Stimulated activated CD8-positive, alpha-beta memory T cell treated with anti-CD3 and anti-CD28 coated beads, Interleukin-12 subunit alpha, Interleukin-12 subunit beta, amount 100 ng/mL, for 4 hours (primary cell): ENCODE measurements at places on chromosomes 4 and X.

DNA sequence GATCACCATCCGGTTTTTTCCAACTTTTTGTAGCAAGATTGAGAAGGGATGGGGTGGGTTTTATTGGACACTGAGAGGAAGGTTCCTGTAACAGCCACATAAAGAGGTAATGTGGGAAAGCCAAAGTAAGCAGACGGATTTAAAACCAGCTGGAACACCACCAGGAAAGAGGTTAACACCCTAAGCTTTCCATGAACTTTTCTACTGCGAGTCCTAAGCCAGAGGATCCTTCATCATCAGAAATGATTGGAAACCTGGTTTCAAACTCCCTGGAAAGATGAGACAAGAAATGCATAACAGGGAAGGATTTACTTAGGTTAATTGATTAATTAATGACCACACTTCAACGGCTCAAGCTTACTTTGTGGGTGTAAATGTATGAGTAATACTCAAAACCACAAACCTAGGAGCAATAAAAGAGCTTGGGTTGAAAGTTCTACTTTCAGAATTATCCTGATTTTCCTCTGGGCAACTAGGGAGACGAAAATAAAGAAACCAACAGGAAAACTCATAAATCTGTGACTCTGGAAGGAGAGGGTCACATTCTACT, 91.5 kb downstream of the COX18 start:
- no peak for DNase-seq

DNA sequence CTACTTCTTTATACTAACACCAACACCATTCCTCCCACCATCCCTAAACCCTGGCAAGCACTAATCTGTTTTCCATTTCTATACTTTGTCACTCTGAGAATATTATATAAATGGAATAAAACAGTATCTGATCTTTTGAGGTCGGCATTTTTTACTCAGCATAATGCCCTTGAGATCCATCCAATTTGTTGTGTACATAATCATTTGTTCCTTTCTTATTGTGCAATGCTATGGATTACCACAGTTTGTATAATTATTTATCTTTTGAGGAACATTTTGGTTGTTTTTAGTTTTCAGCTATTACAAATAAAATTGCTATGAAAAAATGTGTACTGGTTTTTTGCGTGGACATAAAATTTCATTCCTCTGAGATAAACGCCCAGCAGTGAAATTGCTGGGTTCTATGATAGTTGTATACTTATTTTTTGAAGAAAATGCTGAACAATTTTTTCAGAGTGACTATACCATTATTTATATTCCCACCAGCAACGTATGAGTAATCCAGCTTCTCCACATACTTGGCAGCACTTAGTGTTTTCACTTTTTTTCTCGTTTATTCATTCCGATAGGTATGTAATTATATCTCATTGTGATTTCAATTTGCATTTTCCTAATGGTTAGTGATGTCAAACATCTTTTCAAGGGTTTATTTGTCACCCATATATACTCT, 154.3 kb upstream of the DCAF8L1 start:
- no peak for DNase-seq

- no peak for DNase-seq
These were observed 270.2 kb upstream of the TAPT1 start for GRCh38 chr4:16496501-16496900.

GRCh38 chrX:71637253-71637618, 18.9 kb upstream of the CXCR3 start:
- no peak for DNase-seq

DNA sequence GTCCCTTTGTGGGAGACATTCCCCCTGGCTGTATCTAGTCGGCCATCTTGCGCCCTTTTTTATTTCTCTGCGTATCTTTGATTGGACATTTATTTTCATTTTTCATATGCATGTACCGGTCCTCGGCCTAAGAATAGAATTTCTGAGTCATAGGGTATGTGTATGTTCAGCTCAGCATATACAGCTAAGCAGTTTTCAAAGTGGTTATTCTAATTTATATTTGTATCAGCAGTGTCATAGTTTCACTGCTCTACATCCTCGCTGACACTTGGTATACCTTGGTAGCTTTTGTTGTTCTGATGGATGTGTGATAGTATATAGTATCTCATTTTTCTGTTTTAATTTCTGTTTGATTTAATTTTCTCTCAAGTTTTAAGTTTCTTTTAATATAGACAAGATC, 38.7 kb downstream of the BEX3 start:
- no peak for DNase-seq

DNA sequence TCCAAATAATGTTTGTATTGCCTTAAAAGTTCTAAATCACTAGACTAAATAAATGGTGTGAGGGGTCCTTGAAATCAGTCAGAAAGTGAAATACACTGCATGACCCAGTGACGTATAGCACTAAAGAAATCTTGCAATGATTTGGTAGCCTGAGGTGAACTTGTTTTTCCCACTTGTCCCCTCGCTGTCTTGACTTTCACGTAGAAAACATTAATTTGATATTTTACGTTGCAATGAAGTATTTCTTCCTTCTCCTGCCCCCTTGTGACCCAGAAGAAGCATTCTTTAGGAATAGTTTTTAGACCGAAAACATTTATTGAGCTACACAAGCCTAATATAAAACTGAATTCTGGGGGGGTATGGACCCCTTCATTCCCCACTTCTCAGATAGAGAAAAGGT, 3.7 kb downstream of the KLB start:
- no peak for DNase-seq

DNA sequence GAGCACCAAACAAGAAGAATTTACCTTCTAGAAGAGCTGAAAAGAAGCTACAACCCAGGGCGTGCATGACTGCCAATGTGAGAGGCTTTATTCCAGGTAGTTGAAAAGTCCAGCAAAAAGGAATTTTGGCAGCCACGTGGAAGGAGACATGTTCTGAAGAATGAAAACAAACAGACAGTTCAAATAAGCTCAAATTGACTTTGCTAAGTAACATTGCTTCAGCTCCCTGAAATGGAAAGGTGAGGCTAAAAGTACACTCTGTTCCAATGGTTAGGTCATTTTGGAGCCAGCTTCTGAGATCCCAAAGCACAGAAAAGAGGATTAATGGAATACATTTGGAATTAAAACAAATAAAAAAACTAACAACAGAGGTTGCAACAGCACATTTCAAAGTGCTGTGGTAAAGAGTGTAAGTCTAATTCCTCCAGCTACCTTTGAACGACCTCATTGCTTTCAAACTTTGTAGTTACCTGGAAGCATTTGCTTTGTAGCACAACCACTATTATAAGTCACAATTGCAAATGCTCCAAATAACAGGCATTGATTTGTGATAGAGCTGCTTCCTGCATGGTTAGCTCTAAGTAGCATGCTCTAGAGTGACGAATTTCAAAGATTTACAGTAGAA, 405.3 kb upstream of the EDA2R start:
- no peak for DNase-seq

DNA sequence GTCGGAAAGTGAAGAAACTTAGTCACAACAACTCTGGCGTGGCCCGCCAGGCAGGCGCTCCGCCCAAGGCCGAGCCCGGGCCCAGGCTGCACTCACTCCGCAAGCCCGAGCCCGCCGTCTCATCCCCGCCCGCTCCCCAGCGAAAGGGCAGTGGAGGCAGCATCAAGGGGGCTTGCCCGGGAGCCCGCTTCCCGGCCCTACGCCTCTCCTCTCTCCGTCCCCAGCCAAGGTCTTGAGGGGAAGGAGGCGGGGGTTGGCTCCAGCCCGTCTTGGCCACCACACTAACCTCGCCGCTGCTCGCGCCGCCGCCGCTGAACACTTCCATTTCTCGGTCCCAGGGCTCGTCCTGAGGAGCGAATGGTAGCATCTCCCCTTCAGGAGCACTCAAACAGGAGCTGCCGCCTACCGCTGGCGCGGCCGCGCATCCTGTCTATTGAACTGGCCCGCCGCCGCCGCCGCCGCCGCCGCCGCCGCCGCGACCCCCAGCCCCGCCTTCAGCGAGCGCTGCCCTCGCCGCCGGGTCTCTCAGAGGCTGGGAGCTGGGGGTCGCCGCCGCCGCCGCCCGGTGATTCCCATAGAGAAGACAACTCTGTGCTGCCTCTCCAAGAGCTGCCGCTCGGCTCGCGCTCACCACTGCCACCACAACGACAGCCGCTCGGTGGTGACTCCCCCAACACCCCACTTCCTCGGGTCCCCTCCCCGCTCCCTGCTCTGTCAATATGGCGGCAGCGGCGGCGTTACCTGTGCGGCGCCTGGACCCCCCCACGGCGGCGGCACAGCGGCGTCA, at the start of gene RPS6KA6:
TSS of gene RPS6KA6 (minus strand) at position 667 of the 787 bp plus-strand sequence. CDS start at position 367, 300 bp downstream.
- peak; percentile 1 for DNase-seq

DNA sequence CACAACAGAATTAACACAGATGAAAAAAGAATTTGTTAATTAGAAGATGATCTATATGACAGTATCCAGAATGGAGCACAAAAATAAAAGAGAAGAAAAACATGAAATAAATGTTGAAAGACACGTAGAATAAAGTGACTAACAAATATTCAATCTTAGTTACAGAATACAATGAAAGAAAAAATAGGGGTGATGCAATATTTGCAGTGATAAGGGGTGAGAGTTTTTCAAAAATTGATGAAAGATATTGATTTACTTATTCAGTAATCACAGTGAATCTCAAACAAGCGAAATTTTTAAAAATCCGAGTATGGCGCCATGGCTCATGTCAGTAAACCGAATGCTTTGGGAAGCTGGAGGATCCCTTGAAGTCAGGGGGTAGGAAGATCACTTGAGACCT, 20.2 kb upstream of the RAB28 start:
- no peak for DNase-seq

DNA sequence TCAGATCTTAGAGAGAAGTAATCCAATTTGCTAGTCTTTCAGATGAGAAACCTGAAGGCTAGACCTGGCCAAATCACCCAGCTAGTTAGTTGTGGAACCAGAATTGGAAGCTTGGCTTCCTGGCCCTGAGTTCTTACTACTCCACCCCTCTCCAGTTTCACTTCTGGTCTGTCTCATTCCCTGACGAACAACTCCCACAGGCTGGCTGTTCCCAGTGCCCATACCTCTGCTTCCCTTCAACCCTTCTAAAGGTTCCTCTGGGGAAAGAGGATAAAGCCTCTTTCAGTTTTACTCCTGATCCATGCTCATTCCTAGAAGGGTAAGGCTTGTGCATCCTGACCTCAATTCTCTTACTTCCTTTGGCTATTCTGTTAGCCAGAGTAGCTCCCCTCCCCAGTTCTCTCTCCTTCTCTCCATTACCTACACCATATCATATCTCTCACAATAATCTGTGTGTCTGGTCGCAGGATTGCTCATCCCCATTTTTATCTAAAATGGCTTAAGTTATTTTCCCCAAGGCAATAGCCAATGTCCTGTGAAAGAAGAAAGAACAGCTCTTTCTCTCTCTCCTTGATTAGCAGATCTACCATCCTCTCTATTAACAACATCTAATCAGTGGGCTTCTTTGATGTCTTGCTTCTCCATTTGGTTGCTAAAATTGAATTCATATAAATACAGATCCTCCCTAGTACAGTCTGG, 155.0 kb upstream of the MAOA start:
- no peak for DNase-seq

- no peak for DNase-seq
These were observed 8.9 kb upstream of the NAP1L5 start for GRCh38 chr4:88706574-88706973.

DNA sequence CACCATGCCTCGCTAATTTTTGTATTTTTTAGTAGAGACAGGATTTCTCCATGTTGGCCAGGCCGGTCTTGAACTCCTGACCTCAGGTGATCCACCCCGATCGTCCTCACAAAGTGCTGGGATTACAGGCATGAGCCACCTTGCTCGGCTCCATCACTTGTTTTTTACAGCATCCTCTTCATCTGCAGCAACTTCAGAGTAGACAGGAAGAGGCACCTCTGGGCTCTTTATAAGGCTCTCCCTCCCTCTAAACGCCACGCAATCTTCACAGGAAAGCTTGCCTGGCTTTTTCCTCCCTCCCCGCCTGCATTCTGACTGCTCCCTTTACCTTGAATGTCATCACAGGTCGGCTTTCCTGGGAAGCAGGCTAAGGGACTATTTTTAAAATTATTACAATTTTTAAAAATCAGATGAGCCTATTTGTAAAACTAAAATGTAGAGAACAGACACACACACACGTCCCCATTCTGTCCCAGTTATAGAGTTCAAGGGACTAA, 111.5 kb upstream of the LDB2 start:
- no peak for DNase-seq

- DNase-seq = no peak
These were observed 25.5 kb downstream of the GPAT3 start for GRCh38 chr4:83561381-83561780.

GRCh38 chr4:38223782-38224236, 263.6 kb downstream of the PTTG2 start:
- DNase-seq = no peak

GRCh38 chr4:55673424-55673823, 37.3 kb upstream of the NMU start:
- DNase-seq = no peak

DNA sequence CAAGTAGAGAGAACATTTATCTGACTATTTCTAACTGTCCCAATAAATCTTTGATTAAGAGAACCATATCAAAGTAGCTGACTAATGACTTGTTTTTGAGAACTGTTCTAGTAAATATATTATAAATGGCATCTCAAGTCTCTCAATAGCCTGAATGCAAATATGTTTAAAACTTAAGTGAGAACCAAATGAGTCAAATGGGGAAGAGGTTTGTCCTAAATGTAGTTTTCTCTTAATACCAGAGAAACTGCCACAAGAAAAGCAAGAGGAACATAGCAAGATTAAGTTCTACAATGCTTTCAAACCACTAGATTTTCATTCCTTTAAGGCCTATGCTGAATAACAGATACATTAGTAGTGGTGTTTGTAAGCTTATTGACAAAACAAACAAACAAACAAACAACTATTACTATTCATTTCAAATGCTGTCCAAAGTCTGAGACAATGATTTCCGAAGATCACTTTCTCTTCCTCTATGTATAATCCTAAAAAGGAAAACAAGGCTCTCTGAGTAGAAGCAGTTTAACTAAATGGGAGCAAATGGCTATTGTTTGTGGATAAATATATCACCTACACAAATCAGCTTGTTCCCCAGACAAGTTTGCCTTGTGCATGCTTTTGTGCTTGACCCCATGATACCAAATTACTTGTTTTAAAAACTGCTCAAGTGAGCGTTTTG, 408.4 kb upstream of the EMCN start:
- no peak for DNase-seq

- DNase-seq = no peak
These were observed 127.5 kb downstream of the PAPSS1 start for GRCh38 chr4:107592519-107592918.

DNA sequence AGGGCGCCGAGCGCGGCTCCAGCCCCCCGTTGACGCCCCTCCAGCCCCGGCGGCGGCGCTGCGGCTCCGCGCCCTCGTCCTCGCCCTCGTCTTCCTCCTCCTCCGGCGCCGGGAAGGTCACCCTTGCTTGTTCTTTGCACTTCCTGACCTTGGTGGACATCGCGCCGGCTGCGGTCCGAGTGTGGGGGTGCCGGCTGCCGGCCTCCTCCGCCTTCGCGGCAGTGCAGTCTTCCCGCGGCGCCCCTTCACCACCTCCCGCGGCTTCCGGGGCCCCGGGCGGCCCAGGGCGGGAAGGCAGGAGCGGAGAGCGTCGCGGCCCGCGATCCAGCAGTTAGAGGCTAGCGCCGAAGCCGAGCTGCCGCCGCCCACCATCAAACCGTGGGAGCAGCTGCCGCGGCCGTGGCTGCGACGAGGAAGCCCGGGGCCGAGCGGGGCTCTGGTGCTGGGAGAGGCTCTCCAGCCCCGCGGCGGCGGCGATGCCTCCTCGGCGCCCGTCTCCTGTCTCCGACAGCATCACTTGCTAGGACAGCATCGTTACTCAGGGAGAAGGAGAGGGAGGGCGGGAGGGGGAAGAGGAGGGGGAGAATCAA, at the start of gene TRPC3:
TSS of gene TRPC3 (minus strand) at position 540 of the 590 bp plus-strand sequence. CDS start at position 160, 380 bp downstream.
- peak; percentile 2 for DNase-seq

GRCh38 chr4:152780267-152780778, 569 bp downstream of the ARFIP1 start:
- no peak for DNase-seq

GRCh38 chrX:111914398-111915090, 38.6 kb downstream of the TRPC5OS start:
- no peak for DNase-seq
